ENCODE measurements at places on chromosomes 11 and 22.
A peak's percentile ranks its signal among the peaks of the same experiment; 100 is the strongest.

DNA sequence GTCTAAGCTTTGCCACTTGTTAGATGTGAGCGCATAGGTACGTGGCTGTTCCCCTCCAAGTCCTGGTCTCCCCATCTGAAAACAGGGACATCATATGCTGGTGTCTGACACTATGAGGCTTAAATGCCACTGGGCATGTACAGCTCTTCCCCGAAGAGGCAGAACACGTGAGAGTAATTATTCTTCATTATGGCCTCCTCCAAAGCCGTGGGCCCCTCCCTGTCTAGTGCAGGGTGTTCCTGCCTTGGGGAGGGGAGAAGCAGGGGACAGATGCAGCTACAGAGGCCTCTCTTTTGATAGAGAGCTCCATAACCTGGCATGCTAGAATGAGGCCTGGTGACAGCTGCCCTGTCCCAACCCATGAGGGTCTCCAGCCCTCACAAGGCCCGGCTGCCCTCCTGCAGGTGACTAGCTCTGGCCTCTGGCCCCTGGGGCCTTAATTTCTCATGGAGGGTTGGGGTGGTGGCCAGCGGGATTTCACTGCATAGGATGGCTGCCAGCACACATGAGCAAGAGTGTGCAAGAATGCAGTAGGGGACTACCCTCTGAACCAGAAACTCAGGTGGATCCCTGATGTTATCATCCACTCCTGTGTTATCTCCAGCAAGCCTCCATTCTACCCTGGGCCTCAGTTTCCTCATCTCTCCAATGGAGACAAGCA, 334.6 kb downstream of the MN1 start:
- no peak for DNase-seq

DNA sequence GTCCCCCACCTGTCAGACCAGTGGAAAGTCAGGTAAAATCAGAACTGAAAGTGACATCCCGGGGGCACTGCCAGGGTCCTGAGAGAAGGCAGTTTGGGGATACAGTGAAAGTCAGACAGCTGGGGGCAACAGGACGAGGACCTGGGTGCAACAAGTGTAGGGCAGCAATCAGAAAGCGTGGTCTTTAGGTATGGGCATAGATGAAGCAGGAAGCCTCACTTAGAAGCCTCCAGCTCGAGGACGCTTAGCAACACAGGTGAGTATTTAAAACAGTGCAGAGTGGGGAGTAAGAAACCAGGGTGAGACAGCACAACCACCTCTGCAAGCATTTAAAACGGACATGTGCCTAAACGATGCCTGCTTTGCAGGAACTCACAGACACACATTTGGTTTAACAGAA, 64.6 kb upstream of the POU2AF1 start:
- DNase-seq: no peak

DNA sequence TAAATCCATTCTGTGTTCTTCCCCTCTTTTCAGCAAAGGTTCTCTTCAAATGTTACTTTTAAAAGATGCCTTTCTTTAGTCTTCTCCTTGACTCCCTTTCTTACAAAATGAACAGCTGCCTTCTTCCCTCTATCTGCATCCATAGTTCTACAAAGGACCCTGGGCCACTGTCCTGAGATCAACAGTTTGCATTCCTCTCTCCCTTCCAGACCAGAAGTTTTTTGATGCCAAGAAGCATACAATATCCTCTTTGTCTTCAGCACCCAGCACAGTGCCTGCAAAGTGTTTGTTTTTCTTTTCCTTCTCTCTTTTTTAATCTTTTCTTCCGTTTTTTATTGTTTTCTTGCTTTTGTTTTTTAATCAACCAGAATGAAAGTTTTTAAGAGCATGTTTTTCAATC, 183.5 kb upstream of the SNX19 start:
- no peak for DNase-seq

DNA sequence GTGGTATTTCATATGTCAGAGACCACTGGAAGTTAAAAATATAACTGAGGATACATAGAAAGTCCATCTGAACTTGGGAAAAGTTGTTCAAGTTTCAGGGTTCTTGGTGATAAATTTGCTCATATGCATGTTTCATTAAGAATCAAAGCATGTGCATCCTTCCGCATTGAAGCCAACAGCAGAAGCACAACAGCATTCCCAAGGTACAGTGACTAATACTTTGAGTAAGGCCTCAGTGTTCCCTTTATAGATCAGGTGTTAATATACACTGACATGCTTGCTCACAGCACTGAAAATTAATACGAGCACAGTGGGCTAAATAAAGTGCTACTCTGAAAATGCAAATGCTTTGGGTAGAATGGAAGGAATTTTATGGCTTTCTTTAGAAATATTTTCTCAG, 691.1 kb downstream of the METTL15 start:
- no peak for DNase-seq

DNA sequence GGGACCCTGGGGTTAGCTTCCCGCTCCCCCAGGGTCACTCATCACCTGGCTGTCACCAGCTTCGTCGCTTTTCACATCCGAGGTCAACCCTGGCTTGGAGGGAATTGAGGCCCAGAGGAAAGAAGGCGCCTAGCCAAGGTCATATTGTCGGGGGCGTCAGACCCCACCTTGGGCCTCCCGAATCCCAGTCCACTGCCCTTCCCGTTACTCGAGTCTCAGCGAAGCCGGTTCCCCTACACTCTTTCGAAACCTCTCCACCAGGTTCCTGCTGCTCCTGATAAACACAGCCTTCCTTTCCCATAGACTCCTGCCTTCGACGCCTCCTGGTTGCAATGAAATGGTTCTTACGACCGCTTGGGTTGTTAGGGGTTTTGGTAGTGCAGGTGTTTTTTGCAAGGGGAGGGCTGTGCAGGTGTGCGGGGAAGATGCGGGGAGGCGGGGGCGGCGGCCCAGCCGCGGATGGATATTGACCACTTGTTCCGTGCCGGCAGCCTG, 642 bp downstream of the NAA40 start:
- no peak for DNase-seq

DNA sequence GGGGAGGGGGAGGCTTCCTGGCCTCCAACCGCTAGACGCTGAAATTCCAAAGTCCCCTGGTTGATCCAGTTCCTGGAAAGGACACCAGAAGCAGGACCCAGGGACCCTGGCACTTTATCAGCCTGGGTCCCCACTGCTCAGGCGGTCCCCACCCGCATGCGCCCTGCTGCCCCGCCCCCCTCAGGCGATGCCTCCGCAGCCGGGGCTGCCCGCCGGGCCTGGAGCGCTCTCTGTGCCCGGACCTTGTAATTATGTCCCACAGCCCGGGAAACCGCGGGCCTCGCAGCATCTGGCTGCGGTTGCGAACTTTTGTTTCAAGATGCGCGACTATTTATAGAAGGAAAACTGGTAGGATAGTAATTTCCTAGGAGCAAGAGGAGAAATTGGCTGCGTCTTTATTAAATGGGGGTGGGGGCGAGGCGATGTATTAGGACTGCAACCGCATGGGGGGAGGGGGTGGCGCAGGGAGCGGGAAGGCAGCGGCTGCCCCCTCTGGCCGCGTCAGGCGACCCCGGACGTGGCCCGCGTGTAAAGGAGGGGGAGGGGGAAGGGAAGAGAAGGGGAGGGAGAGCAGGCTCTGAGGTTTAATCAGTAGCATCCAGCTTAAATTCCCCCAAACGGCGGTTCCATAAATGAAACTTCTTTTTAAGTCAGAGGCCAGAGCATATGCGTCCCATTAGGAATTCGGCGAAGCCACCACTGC, 6.1 kb downstream of the WNT7B start:
- no peak for DNase-seq

DNA sequence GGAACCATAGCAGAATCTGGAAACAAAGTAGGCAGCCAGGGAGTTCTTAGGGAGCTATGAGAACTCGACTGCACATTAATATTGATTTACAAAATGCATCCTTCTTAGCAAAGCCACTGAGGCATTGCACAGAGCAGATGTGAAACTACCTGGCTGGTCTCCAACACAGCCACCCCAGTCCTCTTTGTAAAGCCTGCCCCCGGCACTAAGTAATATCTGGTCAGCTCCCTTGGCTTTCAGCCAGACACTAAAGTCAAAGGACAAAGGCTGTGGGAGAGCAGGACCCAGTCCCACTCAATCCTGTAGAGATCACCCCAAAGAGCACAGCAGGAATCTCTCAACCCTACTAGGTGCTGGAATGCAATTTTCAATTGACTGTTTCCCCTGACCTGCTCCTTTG, 12.8 kb downstream of the XRRA1 start:
- DNase-seq: no peak

DNA sequence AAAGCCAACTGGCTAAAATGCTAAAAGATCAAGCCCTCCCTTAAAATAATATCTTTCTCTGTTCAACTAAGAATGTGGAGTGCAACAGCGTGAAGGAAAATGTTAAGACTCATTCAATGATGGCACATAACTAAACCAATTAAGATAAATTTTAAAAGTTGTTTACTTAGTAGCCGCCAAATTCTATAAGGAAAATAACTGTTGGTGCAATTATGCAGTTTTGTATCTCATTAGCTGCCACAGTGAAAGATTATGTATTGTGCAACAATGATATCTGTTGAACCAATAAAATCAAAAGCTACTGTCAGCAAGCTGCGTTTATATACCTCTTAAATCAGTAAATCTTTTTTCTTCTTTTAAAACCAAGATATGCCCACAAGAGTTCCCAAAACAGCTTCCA, 55.5 kb downstream of the SIK3 start:
- DNase-seq: no peak

DNA sequence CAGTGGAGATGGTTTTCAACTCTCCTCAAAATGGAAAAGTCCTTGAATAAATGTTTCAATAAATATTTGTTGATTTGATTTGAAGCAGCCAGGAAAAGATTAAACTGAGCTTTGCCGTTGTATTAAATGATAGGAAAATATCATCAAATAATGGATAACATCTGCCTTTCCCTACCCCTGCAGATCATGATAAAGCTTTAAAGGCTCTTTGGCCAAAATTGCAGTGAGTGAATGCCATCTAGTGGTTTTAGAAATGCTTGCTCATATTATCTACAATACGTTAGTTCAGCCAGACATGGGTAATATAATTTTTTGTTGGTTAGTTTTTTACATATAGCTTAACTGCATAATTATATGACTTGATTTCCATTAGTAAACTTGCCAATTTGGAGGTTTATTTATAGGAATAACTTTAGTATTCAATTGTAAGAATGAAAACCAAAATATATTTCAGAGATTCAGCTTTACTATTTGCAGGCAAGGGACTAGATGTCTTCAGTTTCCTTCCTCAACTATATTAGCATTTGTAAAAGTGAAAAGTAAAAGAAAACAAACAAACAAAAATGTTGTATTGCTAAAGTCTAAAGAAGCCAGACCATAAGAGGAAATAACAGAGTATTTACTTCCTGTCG, 159.2 kb downstream of the MSANTD4 start:
- DNase-seq: no peak

DNA sequence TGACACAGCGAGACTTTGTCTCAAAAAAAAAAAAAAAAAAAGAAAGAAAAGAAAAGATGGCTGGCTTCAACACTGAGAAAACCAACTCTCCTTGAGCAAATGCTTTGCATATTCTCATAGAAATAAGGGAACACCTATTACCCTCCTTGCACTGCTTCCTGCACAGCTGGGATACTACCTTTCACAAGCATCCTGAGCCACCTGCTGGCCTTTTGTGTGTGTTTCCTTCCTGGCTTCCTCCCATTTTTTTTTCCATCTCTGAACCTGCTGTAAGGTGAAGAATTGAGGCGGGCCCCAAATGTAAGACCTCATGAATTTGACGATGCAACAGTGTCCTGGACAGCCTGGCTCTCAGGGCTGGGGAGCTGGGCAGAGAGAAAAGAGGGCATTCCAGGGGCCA, 1.9 kb upstream of the RFPL3 start:
- DNase-seq: no peak

- DNase-seq: no peak
Observed at GRCh38 chr22:49310354-49310753, 517.3 kb downstream of the BRD1 start.

GRCh38 chr11:131668500-131669400, 298.3 kb downstream of the NTM start:
- DNase-seq: peak; percentile 73

DNA sequence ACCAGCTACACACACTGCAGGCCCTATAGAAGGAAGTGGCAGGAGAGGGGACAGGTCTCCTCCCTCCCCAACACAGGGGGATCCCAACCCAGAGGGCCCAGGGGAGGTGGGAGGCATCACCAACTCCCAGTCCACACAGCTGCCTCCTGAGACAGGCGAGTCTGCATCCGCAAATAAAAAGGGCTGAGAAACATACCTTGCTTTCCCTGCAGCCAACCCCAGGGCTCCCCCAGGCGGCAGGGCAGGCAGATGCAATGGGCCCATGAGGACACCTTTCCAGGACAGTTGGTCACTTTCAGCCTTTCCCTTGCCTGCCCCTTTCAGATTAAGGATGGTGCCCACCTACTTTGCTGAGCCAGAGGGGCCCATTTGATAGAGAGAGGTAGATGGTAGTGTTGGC, 180.0 kb downstream of the BRD1 start:
- DNase-seq: no peak

GRCh38 chr11:95863486-95864140, 60.3 kb downstream of the MTMR2 start:
- DNase-seq: no peak

- peak; percentile 75 for DNase-seq
Observed at GRCh38 chr11:123580557-123581275, 73.7 kb downstream of the SCN3B start.

GRCh38 chr11:118223992-118224391, 819 bp downstream of the JAML start:
- peak; percentile 40 for DNase-seq

- no peak for DNase-seq
Observed at GRCh38 chr11:133819114-133819513, 26.2 kb downstream of the SPATA19 start.

- no peak for DNase-seq
Observed at GRCh38 chr11:15258433-15259165, 143.9 kb downstream of the INSC start.

DNA sequence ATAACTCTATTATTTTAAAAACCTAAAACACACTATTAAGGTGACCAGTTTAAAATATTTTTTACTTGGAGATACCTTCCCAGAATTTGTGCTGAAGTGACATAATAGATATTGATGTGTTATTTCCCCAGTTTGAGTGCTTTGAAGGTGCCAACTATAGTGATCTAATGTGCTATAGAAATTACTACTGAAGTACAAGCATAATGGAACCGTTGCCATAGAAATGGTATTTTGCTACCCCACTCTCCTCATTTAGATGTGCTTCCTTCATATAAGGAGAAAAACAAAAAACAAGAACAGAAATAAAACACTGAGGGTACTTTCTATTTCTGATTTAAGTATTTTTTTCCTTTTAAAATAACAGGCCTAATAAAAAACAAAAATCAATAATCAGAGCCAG, 19.2 kb downstream of the DDI1 start:
- DNase-seq: no peak

- DNase-seq: no peak
Observed at GRCh38 chr11:7844521-7844920, 47.8 kb upstream of the OR5P2 start.

DNA sequence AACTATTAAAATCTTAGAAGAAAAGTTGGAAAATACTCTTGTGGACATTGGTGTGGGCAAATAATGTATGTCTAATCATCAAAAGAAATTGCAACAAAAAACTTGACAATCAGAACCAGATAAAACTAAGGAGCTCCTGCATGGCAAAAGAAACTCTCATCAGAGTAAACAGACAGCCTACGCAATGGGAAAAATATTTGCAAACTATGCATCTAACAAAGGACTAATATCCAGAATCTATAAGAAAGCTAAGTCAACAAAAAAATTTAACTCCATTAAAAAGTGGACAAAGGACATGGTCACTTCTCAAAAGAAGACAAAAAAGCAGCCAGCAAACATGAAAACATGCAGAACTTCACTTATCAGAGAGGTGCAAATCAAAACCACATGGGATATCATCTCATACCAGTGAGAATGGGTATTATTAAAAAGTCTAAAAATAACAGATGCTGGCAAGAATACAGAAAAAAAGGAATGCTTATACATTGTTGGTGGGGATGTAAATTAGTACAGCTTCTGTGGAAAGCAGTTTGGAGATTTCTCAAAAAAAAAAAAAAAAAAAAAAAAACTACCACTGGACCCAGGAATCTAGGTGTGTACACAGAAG, 99.7 kb upstream of the TOP3B start:
- DNase-seq: no peak

All from stimulated activated CD4-positive, alpha-beta T cell treated with anti-CD3 and anti-CD28 coated beads, Interleukin-15, amount 100 ng/mL, for 24 hours (primary cell).